ENCODE measurements at places on chromosomes 4 and X.

GRCh38 chrX:124263743-124264142 lies 68.7 kb upstream of the TEX13D start:
- DNase-seq, result no peak

DNA sequence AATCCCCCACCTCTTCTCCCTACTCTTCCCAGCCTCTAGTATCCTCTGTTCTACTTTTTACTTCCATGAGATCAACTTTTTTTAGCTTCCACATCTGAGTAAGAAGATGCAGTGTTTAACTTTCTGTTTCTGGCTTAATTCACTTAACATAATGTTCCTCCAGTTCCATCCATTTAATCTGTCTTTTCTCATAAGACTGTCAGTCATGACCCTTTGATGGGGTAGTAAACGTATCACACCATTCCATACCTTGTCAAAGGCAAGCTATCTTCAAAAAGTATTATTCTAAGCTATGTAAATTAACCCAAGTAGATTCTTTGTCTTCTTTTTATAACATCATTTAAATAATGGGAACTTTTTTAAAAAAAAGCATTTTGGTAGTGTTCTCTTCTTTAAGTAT lies 15.0 kb upstream of the GBA3 start:
- DNase-seq, result no peak

GRCh38 chr4:8585186-8585585 lies 5.0 kb downstream of the GPR78 start:
- no peak for DNase-seq

- no peak for DNase-seq
Observed at GRCh38 chrX:24259544-24260240, 54.2 kb downstream of the SUPT20HL2 start.

- no peak for DNase-seq
Observed at GRCh38 chr4:169956091-169956843, 69.9 kb downstream of the MFAP3L start.

DNA sequence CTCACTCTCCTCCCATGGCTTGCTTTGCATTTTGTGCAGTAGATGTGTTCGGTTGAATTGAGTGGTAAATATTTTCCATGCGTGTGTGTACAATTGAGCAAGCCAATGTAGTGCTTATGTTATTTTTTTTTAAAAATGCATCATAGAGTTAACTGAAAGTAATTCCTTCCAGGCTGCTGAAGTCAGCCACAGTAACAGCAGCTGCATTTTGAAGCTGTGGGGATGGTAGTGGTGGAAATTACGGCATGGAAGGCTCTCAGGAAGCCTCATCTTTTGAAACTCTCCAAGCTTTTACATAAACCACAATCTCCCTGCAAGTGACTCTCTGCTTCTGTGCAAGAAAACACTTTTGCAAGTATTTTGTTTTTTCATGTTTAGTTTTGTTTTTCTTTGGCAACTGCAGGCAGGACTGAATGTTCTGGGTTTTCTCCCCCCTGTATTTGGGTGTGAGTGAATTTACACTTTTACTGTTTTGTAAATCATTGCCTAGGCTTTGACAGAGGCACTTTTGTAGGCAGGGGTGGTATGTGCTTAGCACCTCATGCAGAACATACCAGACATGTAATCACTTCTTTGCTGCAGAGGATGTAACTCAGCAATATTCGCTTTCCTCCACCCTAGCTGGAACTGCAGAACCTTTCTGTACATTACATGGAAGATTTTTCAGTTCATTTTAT lies 56.2 kb downstream of the LRRC66 start:
- DNase-seq, result no peak

GRCh38 chr4:56326363-56326762 lies 60.9 kb downstream of the AASDH start:
- no peak for DNase-seq

DNA sequence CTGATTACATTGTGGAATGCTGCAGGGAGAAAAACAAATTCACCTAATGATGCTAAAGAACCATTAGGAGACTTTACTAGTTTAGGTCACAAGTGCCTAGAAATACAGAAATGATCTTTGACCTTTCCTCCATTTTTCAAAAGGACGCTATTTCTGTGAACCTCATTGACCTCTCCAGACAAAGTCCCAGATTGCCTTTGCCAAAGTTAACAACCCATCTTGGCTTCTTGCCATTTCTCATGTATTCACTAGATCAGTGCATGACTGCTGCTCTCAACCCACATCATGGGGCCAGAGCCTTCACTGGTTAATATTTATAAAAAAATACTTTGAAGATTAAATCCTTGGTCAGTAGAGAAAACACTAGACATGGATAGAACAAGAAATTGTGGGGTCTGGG lies 19.9 kb upstream of the AR start:
- no peak for DNase-seq

GRCh38 chrX:1400049-1400448 lies 8.1 kb upstream of the SLC25A6 start:
- DNase-seq, result no peak

DNA sequence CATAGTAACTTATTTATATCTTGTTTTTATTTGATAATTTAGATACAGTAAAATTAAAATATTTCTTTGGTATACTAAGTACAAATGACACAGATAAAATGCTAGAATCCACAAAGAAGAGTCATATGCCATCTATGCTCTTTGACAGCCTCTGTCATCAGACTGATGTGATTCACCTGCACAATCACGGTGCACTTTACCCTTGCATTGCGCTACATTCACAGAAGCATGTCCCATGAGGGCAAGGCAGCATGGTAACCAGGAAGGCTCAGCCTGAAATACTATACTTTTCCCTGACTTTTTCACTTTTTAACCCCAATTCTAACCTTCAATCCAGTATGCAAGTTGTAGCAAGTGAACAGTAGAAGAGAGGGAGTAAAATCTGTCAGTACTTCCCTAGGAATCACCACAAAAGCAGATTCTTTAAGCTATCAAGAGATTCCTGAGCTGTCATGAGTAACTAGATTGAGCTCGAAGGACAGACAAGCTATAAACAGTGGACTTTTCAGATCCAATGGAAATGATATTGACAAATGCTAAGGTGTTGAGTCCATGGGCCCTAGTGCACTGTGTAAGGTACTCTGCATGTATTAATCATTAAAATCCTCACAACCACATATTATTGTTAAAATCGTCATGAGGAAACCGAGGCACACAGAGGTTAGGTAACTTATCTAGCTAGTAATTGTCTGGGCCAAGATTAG lies 14.2 kb downstream of the SEC24D start:
- no peak for DNase-seq

GRCh38 chr4:120611092-120611491 lies 311.4 kb downstream of the PRDM5 start:
- DNase-seq, result no peak

DNA sequence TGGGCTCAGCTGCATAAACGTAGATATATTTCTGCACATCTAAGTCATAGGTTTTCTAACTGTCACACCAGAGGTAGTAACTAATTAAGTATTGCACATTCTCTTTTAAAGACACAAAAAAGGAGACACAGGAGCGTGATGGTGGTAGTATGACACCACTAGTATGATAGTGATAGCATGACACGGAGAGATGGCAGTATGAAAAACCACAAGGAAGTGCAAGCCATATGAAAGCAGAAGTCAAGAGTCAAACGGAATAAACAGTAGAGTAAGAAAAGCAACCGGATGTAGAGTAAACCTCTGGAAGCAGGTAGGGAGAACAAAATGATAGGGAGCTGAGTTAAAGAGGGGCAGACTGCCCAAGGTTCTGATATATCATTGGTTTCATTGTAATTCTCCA lies 382.2 kb upstream of the INTU start:
- DNase-seq, result no peak

DNA sequence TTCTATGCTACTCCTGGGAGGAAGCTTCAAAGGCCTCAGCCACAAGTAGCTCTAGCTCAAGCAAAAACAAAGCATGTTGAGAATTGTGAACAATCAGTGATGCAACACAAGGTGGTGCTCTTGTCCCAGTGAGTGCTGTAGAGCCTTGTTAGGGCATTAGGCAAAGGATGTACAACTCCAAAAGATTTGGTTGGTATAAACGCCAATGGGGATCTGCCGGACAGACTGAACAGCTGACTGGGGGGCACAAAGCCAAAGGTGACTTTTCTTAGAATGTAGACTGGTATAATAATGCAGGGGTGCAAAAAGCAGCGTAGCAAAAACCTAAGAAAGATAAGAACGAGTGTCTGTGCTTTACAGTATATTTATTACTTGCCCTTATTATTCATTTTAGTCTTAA lies 62.6 kb upstream of the ALB start:
- no peak for DNase-seq

- DNase-seq, result no peak
Observed at GRCh38 chr4:9925750-9926439, 95.4 kb downstream of the SLC2A9 start.

DNA sequence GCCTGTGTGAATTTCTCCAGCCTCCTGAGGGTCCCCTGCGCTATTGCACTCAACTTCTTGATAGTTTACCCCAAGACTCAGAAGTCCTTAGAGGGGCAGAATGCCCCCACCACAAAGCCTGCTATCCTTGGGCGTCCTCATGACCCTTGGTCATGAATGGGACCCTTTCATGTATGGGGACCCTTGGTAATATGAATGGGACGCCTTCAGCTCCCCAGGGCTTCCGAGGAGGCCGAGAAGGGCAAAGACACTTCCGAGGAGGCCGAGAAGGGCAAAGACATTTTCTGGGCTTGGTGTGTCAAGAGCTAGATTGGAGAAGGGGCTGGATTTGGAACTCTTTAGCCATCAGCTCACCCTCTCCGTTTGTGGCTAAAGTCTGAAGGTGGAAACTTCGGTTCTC lies 8.6 kb downstream of the SHOX start:
- DNase-seq, result no peak

DNA sequence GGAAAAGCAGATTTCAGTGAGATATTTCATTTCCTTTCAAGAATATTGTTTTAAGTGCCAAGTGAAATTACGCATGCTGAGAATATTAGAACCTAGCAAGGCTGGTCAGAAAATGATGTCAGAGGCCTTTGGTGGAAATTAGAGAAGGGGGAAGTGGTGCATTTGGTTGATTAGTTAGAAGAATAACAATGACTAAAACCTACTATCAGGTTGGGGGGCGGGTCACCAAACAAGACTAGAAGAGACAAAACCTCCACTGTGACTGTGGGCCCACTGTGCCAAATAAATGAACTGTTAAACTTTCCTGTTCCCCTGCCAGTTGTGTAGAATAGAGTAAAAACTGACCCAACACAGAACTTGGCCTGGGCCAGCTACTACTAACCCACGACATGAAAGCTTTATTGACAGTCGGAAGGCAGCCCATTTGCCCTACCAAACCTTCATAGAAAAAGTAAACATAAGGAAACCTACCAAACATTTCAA lies 2.9 kb downstream of the RAPGEF2 start:
- DNase-seq, result no peak

DNA sequence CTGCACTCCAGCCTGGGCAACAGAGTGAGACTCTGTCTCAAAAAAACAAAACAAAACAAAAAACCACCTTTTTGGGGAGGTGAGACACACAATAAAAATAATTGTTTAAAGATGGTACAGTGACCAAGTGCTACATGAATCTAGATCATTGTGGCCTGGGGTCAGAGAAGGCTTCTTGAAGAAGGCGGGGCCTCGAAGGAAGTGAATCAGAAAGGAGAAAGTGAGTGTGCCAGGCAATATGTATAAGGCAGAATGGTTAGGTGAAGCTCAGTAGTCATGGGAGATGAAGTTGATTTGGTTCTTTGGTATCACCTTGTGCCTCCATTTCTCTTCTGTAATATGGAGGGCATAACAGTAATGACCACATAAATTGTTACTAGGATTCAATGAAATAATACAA lies 58.9 kb downstream of the DOCK11 start:
- no peak for DNase-seq

DNA sequence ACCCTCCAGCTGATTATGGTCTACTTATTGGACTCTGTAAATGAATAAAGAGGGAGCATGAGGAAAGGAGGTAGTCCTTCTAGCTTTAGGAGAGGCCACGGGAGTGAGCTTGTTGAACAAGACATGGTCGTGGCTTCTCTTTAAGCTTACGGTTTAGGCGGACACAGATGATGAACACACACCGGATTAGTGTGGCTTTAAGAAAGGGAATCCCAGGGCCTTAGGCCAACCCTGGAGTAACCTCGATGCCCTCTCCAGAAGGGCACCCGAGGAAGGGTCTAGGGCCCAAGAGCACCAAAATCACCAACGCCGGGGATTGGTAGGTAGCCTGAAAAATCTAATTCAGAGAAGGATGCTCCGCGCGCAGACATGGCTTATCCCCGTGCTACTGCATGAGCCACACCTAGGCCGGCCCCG lies 39.4 kb downstream of the ERVMER34-1 start:
- no peak for DNase-seq

GRCh38 chr4:58734030-58734674 lies 1624.0 kb upstream of the IGFBP7 start:
- no peak for DNase-seq

GRCh38 chrX:23981711-23982110 lies 45.3 kb downstream of the KLHL15 start:
- DNase-seq, result no peak

DNA sequence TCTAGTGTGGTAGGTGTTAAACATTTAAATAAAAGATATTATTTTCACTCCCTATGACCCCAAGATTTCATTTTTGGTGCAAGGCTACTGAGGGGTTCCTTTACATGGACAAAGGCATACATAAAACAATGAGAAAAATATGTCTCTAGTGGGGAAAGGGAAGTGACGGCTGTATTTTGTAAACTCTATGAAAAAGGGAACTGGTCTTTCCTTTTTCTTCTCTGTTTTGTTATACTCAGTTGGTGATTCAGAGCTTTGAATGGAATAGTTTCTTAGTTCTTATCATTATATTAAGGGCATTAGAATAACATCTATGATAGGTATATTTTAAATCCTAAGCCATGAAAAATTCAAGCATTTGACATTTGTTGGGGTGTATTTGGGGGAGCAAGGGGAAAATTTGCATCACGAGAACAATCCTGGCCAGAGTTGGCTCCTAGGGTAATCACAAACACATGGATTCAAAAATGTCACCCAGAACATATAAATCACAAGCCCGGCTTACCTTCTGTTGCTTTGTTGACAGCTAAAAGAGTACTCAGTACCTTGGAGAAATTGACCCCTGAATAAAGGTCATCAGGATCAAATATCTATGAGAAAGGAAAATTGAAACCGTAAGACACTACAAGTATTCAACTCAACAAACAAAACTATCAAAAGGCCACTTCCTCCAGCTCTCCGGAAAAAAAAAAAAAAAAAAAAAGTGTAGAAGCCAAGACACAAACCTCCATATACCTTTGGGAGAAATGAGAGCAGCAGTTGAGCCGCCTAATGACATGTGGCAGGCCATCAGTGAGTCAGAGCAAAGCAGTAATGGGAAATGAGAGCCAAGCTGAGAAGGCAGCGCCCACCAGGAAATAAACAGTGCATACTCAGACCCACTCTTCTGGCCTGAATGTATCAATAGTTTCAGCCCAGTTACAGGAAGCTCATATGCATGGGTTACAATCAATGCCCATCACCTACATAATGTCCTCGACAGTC lies 33.4 kb downstream of the ARHGEF6 start:
- peak; percentile 17 for DNase-seq

DNA sequence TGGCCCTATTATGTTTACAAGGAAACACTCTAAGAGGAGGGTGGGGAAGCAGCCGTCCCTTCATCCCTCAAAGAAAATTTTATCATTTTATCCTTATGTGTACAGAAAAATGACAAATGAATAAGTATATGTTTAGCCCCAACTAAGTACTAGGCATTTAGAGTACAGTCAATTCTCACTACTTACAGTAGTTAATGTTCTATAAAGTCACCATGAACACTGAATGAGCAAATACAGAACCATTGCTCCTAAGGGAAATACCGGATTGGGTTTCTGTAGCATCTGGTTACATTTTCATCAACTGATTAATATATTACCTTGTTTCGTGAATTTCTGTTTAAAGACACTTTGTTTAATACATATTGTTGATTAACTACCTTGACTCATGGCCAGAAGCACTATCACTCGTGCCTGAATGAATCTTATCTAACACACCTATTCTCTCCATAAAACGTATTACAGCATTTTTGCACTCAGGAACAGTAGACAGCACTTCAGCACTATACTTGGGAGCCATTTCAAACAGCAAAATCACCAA lies 109.3 kb downstream of the ASB9 start:
- no peak for DNase-seq
